ENCODE measurements at places on chromosomes 12 and 14.

GRCh38 chr14:30519961-30520360 lies 39.0 kb upstream of the G2E3 start:
- peak; percentile 8 for DNase-seq

GRCh38 chr14:105562713-105563346 lies 36.4 kb downstream of the TMEM121 start:
- no peak for DNase-seq

GRCh38 chr12:107649661-107650061 lies 35.9 kb upstream of the PWP1 start:
- DNase-seq = no peak

GRCh38 chr12:65830305-65830704 lies 6.0 kb downstream of the HMGA2 start:
- DNase-seq = no peak

DNA sequence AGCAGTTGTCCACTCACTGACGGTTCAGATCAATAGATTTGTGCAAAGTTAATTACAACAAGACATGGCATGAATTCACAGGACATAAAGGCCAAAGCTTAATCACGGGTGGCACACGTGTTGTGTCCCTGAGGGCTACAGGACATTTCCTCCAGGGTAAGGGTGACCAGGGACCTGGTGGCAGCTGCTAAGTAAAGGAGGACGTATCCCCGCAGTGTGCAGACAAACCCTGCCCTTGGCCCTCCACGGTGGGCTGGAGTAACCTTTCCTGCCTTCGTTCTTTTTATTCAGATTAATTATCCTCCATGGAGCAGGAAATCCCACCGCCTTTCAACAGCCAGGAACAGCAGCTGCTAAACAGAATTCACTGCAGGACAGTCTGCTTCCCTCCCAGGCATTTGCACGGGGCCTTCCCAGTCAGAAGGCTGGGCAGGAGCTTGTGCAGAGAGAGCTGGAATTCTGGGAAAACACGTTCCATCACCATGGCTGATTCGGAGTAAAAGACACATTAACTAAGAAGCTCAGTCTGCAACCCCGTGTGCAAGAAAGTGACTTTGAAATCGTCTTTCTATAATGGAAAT lies 289.9 kb upstream of the SFSWAP start:
- DNase-seq = no peak

- no peak for DNase-seq
Observed at GRCh38 chr14:64369201-64369600, 19.0 kb upstream of the MTHFD1 start.

GRCh38 chr12:114166362-114166761 lies 200.2 kb upstream of the RBM19 start:
- DNase-seq = no peak

DNA sequence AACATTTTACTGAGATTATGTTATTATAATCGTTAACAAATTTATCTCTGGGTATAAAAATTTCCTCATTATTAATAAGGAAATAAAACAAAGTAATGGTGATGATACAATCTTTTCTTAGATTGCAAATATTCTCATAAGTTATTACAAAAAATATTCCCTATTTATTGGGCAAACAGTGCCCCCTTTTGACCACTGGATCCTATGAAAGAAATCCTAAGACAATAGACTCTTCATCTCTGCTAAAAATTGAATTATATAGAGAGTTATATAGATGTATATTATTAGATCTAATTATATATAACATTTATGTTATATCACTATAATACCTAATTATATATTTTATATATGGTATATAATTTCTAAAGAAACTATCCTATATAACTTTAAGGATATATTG lies 94.2 kb upstream of the FGD4 start:
- no peak for DNase-seq

- no peak for DNase-seq
Observed at GRCh38 chr14:35374263-35374712, 30.3 kb downstream of the NFKBIA start.

DNA sequence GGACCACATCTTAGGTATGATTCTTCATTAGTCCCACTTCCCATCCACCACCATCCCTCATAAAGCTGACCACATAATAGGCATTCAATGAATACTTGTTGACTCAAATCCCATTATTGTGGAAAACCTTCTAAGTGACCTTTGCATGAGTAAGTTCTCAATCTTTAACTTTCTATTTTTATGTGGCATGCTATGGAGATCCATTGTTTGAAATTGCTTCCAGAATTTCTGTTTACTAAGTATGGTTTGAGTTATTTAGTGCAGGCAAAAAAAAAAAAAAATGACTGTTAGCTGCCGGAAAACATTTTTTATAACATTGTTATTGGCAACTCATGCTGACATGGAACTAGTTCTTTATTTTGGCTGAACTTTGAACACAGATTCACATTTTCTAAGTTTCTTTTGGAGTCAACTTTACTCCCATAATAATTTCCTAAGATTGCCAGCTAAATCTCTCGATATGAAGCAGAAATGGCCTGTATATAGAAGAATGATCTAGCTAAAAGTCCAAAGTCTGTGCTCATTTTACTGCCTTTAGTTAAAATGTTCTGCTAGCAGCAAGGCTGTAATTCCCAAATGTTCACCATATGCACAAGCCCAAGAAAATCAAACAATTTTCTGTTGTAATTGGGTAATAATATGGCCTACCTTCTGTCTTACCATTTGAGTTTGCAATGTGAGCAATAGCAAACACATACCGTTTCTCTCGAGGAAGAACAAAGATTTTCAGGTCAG lies 77.9 kb downstream of the PTGER2 start:
- no peak for DNase-seq

- DNase-seq = peak; percentile 32
Observed at GRCh38 chr12:117032593-117033381, 66.4 kb downstream of the TESC start.

- no peak for DNase-seq
Observed at GRCh38 chr12:94790825-94791224, 140.5 kb upstream of the TMCC3 start.

- DNase-seq = no peak
Observed at GRCh38 chr12:111581434-111582132, 17.5 kb downstream of the ATXN2 start.

GRCh38 chr14:105176513-105176912 lies 4.6 kb downstream of the NUDT14 start:
- no peak for DNase-seq

DNA sequence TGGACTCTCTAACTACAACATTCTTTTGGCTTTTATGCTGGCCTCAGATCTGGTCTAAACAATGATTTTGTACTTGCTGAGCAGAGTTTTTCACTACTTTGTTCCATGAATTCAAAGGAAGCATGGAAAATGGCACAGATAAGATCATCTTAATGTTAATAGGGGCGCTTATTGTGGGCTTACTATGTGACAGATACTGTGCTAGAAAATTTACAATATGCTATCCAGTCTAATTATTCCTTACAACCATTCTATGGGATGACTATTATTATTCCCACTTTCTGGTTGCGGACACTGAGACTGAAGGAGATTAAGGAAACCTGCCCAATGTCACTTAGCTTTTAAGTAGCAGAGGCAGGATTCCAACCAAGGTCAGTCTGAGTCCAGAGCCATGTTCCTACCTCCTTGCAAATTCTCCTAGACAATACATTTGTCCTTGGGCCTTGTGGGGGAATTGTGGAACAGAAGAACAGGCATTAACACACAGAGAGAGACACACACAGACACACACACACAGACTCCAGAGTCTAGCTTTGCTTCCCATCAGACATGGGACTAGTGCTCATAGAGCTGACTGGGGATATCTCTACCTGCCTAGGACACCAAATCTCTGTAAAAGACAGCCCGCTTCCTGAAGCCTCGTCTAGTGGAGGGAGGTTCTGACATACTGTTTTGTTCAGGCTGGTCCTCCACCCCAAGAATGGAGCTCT lies 107.7 kb downstream of the SLC38A1 start:
- no peak for DNase-seq

- DNase-seq = no peak
Observed at GRCh38 chr12:62888454-62889110, 46.4 kb downstream of the PPM1H start.

GRCh38 chr12:123715195-123715594 lies 3.0 kb downstream of the ATP6V0A2 start:
- DNase-seq = no peak

GRCh38 chr14:104420990-104421389 lies 158.6 kb upstream of the C14orf180 start:
- no peak for DNase-seq

DNA sequence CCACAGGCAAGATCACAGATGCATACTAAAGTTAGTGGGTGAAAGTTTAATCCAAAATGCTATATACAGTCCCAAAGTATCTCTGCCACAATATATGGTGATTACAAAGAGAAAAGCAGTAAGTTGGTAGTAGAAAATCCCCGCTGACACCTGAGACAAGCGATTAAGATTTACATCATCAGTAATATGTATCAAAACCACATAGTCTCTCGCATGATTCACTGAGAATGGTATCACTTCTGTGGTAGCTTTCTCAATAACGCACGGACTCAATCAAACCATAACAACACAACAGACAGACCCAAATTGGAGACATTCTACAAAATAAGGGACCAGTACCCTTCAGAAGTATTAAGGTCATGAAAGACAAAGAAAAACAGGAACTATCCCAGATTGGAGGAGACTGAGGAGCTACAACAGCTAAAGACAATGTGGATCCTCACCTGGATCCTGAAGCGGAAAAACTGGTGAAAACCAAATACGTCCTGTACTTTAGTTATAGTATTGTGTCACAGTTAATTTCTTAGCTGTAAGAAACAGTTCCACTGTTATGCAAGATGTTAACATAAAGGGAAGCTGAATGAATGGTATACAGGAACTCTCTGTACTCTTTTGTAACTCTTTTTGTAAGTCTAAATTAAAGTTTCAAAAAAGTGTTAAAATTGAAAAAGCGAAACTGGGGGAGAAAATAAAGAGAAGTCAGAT lies 51.0 kb downstream of the SPTLC2 start:
- no peak for DNase-seq

DNA sequence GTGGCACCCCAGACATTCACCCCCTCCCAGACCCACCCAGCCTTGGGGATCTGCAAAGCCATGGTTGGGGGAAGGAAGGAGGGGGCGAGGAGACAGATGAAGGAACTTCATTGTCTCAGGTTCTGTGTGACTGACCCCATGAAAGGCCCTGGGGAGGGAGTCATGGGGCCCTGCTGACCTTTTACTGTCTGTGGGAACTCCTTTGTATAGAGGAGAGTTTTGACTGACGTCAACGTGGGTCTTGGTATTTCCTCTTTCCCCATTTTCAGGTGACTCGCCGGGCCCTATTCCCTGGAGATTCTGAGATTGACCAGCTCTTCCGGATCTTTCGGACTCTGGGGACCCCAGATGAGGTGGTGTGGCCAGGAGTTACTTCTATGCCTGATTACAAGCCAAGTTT lies 3.1 kb upstream of the RAB5B start:
- DNase-seq = no peak

GRCh38 chr14:31018057-31018645 lies 7.3 kb upstream of the AP4S1 start:
- DNase-seq = no peak

DNA sequence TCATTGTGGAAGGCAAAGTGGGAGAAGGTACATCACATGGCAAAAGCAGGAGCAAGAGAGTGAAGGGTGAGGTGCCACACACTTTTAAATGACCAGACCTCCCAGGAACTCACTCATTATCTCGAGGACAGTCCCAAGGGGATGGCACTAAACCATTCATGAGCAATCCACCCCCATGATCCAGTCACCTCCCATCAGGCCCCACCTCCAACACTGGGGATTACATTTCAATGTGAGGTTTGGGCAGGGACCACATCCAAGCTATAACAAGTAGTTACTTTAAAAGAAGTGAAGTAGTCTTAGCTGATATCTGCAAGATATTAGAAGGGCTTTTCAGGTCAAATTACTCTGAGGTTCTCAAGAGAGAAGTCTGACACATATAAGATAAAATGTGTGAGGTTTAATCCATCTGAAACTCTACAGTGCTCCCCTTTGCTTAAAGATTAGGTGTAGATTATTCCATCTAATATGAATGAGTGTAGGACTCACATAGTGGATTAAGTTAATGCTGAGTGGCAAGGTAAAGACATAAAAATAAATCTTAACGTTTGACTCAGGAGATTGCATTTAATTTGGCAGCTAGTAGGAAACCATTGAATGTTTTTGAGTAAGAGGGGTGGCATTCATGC lies 130.8 kb downstream of the TMX1 start:
- DNase-seq = no peak

DNA sequence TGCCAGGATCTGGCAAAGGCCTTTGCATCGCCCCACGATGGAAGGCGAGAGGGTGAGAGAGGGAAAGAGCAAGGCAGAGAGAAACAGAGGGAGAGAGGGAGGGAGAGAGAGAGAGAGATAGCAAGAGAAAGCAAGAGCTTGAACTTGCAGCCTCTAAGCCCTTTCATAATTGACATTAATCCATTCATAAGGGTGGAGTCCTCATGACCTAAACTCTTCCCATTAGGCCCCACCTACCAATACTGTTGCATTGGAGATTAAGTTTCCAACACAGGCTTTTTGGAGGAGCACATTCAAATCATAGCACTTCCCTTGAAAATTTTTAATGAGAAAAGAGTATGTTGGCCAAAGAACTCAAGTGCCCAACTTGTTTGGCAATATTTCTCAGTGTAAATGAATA lies 48.6 kb upstream of the ZDHHC17 start:
- DNase-seq = no peak

DNA sequence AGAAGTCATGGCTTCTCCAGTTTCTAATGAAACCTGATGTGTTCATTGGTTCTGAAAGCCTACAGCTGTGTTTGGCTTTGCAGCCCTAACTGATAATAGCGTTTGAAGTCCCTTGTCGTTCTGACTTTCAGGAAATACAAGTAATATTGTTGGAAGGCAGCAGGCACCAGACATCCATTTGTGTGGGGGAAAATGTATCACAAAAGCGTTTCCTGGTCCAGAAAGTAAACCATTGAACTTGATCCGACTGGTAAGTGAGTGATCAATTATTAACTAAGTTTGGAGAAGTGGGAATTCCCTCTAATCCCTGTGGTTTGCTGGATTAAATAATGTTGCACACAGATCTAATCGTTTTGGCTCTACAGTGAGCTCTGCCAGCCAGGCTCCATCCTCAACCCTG lies 77.3 kb upstream of the LTA4H start:
- DNase-seq = no peak

DNA sequence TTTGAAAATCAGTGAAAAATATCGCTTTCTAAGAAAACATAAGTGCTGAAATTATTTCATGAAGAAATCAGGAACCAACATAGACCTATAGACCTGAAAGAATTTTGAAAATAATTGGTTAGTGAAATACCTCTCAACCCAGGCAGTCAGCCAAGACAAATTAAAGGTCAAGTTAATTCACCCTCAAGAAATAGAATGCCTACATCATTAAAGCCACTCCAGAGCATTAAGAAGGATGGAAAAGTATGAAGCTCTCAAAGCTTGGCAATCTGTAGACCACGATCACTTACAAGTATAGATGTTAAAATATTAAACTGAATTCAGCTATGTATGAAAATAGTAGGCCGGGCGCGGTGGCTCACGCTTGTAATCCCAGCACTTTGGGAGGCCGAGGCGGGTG lies 48.3 kb downstream of the SFSWAP start:
- no peak for DNase-seq

DNA sequence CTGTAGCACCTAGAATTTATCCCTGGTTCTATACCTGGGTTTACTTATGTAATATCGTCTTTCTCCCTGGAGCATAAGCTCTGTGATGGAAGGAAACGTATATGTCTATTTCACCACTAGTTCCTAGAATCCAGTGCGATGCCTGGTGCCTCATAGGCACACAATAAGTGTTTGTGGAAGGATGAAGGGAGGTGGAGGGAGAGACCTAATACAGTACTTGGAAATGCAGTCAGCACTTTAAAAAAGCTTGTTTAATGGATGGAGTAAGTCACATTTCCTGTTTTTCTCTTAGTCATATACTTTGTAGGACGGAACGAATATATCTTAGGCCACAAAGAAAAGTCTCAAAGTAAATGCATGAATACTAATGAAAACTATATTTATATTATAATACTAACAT lies 186.5 kb upstream of the HMGA2 start:
- DNase-seq = no peak

Data from NCI-H1417 treated with DMSO at 0.1 percent for 48 hours (cell line).